ENCODE measurements at places on chromosomes 7 and 10. TPM values are rescaled to one million over a fixed set of nuclear protein-coding genes. Genes with fewer than 3 reads are reported as not detected.

DNA sequence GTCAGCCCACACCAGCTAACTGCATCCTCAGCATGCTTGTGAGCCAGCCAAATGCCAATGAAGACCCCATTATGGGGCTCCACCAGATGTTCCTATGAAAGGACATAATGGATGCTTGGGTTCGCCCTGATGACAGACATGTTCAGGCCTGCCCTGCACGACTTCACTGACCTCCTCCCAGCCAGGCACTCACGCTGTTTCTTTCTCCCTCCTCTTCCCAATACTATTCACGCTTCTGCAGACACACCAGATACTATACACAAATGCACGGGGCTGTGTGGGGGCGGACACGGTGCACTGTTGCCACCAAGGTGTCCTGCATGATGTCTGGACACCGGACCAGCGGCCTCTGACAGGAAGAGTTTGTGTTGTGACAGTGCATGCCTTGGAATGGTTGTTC, 284.2 kb downstream of the PRPF18 start:
- no peaks in the 10 kb centered on the region for H3K36me3 ChIP-seq
- no peak for DNase-seq
- H3K4me1 ChIP-seq, result no peaks in the 10 kb centered on the region
- H3K4me3 ChIP-seq, result no peak overlapping the region
- no peaks in the 10 kb centered on the region for H3K27me3 ChIP-seq
- no peak overlapping the region for H3K27ac ChIP-seq

DNA sequence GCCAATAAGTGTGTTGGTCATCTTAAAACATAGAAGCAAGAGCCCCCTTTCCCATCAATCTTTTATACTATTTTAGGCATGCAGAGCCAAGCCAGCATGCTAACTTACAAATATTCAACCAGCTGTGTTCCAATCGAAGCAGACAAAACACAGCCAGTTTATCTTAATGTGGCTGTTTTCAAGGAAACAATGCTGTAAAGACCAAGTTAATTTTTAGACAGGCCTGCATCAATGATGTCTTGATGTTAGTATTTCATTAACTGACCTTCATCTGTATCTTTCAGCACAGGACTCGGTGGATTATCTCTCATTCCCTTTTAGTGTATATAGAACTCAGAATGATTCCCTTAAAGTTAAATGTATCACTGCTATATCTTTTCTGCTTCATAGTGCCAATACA, 262.0 kb upstream of the ZWINT start:
- H3K27ac ChIP-seq, result no peak overlapping the region
- H3K4me3 ChIP-seq, result no peak overlapping the region
- DNase-seq, result no peak
- H3K4me1 ChIP-seq, result no peaks in the 10 kb centered on the region

GRCh38 chr7:35253710-35254495, at the start of gene TBX20:
TSS of gene TBX20 (minus strand) at chr7:35254100. CDS start at chr7:35253620, 480 bp downstream.
- H3K4me1 ChIP-seq, result no peaks in the 10 kb centered on the region
- peak within 1 kb of the TSS; percentile 91 for H3K27ac ChIP-seq
- H3K36me3 ChIP-seq, result peaks cover 6% of the 10 kb centered on the region
- DNase-seq, result peak; percentile 86

DNA sequence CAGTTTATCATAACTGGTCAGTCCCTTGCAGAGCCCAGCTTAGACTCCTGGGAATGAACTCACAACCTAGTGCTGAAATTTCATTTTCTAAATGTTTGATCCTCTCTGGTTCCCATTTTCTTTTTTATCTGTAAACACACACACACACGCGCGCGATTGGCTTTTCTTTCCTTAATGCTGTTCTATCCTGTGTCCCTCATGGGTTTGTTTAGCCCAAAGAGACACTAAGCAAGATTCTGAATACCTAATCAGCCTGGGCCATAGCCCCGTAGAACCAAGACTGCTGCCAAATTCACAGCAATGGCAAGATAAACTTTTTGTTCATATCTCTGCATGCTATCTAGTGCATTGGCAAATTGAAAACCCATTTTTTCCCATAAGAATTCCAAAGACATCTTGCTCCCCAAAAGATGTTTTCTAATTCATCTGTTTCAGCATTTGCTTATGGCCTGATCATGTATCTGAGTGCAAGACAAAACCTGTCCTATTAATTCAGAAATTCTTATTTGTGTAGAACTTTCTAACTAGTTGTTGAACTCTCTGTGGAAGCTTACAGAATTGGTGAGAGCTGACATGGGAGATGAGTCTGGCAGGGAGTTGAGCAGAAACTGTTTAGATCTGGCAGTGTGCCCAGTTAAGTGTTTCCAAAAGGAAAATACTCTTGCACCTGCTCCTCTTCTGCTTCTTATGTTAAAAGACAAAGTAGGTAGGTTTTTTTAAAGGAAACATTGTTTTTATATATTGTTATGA, 1.8 kb upstream of the IFIT1 start:
- peaks cover 45% of the 10 kb centered on the region for H3K4me1 ChIP-seq
- DNase-seq, result no peak
- no peak overlapping the region for H3K4me3 ChIP-seq
- peak overlapping the region; percentile 80 for H3K27ac ChIP-seq

GRCh38 chr7:27297356-27297755, 54.8 kb downstream of the EVX1 start:
- no peak for DNase-seq
- no peak overlapping the region for H3K4me3 ChIP-seq
- H3K27ac ChIP-seq, result no peak overlapping the region
- no peaks in the 10 kb centered on the region for H3K27me3 ChIP-seq

Gene GNAT3
- not detected for total RNA-seq

Gene PMS2
- 5.3 TPM for total RNA-seq

Gene DNAH11
- 3.5 TPM for total RNA-seq

DNA sequence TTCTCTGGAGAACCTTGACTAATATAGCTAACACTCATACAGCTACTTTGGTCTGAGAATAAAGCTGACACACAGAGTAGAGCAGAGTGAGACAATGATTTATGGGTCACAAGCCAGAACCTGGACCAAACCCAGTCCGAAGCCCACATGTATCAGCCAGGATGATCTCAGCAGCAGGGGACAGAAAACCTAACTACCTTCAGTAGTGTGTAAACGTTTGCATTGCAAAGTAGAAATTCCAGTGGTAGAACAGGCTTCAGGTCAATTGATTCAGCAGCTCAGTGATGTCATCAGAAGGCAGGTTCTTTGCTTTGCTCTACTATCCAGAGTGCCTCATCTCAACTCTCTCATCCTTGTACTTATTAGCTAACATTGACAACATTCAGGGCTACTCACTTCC, 62.5 kb upstream of the PALS2 start:
- no peak for DNase-seq
- no peaks in the 10 kb centered on the region for H3K4me1 ChIP-seq
- no peak overlapping the region for H3K4me3 ChIP-seq
- H3K27me3 ChIP-seq, result no peaks in the 10 kb centered on the region
- H3K36me3 ChIP-seq, result no peaks in the 10 kb centered on the region

GRCh38 chr7:66974986-66975590, 20.3 kb downstream of the SBDS start:
- no peak overlapping the region for H3K4me3 ChIP-seq
- H3K36me3 ChIP-seq, result no peaks in the 10 kb centered on the region
- no peaks in the 10 kb centered on the region for H3K27me3 ChIP-seq

DNA sequence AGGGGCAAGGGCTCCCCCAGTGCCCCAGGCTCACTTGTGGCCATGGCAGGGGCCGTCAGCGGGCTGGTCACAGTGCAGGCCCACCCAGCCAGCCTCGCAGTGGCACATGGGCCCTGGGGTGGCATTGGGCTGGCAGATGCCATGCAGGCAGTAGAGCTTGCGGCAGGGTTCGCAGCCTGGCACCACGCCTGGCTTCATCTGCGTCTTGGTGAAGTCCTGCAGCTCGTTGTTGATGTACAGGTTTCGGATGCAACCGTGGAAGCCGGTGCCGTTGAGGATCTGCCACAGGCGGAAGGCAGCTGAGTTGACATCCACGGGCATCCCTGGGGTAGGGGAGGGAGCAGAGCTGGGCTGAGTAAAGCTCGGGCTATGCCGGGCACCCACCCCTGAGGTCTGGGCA, 170.6 kb downstream of the LCOR start:
- no peak for DNase-seq
- no peaks in the 10 kb centered on the region for H3K4me1 ChIP-seq
- H3K36me3 ChIP-seq, result no peaks in the 10 kb centered on the region
- H3K4me3 ChIP-seq, result no peak overlapping the region
- no peaks in the 10 kb centered on the region for H3K27me3 ChIP-seq

DNA sequence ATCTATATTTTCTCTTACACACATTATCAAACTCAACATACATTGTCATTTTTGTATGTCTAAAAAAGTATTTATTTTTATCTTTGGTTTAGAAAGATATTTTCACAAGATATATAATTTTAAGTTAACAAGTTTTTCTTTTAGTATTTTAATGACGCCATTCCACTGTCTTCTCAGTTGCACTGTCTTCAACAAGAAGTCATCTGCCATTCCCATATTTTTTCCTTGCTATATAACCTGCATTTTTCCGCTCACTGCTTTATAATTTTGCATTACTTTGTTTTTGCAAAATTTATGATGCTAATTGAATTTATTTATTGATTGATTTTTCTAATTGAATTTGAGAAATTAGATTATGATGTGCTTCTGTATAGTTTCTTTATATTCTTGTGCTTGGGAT, 357.8 kb upstream of the RNF32 start:
- H3K4me3 ChIP-seq, result no peak overlapping the region
- no peak overlapping the region for H3K27ac ChIP-seq
- no peaks in the 10 kb centered on the region for H3K27me3 ChIP-seq
- no peaks in the 10 kb centered on the region for H3K36me3 ChIP-seq
- no peak for DNase-seq
- no peaks in the 10 kb centered on the region for H3K4me1 ChIP-seq

DNA sequence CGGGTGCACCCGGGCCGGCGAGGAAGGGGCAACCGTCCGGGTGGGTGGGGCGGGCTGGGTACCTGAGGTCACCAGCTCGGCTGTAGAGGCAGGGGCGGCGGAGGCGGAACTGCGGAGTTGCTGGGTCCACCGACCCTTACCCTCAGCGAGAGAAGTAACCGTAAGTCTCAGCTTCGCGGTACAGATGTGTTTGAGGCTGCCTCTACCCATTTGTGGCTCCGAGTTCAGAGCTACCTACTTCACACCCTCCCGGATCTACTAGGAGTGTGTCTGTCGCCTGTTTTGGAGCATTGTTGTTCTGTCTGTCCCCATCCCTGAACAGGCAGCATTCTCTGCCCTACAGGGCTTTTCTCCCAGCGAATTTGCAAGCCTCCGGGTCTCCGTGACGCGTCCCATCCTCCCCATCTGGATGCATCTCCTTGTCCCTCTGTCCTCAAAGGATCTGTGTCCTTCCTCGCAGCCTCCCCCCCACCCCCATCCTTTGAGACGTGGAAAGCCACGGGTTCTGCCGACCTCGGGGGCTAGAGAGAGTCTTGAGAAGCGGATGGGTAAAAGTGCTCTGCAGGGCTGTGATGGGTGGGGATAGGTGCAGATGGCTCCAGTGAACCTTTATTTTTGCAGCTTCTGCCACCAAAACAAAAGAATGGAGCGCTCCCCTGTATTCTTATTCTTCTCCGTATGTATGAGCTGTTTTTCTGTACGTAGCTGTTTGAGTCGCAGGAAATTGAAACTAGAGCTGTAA, 757 bp downstream of the ANKIB1 start:
- no peaks in the 10 kb centered on the region for H3K4me1 ChIP-seq
- H3K4me3 ChIP-seq, result peak overlapping the region; percentile 98
- H3K27ac ChIP-seq, result peak overlapping the region; percentile 90
- no peak for DNase-seq

GRCh38 chr10:29007748-29008610, 280.9 kb upstream of the LYZL1 start:
- H3K4me1 ChIP-seq, result no peaks in the 10 kb centered on the region
- H3K27me3 ChIP-seq, result no peaks in the 10 kb centered on the region
- DNase-seq, result no peak
- H3K4me3 ChIP-seq, result no peak overlapping the region
- H3K27ac ChIP-seq, result no peak overlapping the region

DNA sequence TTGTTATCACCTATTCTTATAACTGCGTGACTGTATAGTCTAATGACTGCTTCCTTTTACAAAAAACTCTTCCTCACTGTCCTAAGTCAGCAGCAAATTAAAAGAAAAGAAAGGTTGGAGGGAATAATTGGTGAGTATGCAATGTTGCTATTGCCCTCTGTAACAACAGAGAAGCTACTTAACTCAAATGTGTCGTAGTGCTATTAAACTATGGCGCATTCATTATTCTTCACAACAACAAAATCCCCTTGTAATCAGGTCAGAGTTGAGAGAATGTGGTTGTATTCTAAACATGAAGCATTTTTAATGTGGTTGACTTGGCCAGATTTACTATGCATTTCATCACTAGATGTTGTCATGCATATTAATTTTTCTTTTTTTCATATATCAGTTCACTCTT, 897.8 kb upstream of the PHF14 start:
- H3K36me3 ChIP-seq, result no peaks in the 10 kb centered on the region
- no peak for DNase-seq
- no peaks in the 10 kb centered on the region for H3K27me3 ChIP-seq
- no peak overlapping the region for H3K4me3 ChIP-seq
- H3K27ac ChIP-seq, result no peak overlapping the region

GRCh38 chr10:115402699-115403098, 309.5 kb downstream of the ATRNL1 start:
- H3K4me3 ChIP-seq, result no peak overlapping the region
- H3K27ac ChIP-seq, result no peak overlapping the region
- H3K27me3 ChIP-seq, result no peaks in the 10 kb centered on the region

DNA sequence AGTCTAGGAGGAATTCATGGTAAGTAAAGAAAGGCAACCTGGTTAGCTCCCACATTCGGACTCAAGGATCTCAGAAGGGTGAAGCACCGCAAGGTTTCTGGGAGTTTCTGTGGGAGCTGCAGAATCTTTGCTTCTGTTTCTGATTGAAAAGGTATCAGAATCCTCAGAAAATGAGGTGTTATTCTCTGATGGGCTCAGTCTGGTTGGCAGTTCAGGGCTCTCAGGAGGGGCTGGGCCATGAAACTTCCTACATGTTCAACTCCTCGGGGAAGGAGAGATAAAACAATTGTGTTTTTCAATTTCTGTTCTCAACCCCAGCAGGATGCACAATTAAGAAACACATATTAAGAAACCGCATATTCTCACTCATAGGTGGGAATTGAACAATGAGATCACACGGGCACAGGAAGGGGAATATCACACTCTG, 9.1 kb downstream of the OR2A7 start:
- DNase-seq, result no peak
- H3K27me3 ChIP-seq, result no peaks in the 10 kb centered on the region
- no peaks in the 10 kb centered on the region for H3K36me3 ChIP-seq
- H3K4me1 ChIP-seq, result no peaks in the 10 kb centered on the region
